IMR-90 (cell line): ENCODE measurements at places on chromosomes 1 and 21. TPM values are rescaled to one million over a fixed set of nuclear protein-coding genes. Genes with fewer than 3 reads are reported as not detected.

DNA sequence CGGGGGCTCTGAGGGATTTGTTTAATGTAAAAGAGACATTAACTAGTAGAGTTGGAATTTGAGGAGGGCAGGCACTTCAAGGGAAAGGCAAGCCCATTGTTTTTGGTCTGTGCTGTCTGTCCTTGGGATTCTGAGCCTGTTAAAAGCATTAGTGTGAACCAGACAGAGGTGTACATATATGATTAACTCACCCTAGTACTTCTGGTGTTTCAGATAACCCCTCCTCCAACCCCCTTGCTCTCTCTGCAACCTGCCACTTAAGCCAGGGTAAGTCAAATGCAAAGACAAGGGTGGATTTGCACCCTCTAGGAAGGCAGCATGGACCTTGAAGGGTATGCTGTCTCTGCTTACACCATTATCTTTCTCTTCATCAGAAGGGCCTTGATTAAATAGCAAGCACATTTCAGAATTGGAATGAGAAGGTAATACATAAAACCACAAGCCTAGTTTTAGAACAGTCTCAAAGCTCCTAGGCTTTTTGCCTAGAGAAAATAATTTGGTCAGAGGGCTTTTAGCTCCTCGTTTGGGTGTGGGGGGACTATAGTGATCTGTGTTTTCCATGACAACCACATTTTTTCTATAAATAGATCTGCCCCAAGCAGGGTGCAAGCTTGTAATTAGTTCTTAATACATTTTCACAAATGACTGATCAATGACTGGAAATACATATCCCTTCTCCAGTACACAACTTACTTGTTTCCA is 120.7 kb upstream of the SGIP1 start:
- DNase-seq, result no peak

The PBX1 gene
- 17.5 and 17.9 TPM in 2 replicates for total RNA-seq

DNA sequence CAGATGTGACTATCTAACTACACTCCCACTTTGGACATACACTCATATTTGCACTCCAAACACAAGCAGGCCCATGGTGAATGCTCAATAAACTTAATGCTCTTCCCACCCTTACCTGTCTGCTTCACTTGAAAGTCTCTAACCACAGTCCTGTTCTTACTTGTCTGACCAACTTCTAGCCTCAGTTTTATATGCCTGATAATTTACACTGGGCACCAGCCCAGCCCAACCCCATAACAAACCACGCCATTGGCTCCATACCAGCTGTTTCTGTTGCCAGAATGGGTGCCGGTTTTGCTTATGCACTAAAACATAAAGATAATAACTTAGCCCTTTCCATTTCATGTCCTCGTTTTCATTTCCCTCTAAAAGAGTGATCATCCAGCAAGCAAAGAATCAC is 395.4 kb downstream of the NTNG1 start:
- DNase-seq, result no peak

The ZNF669 gene
- total RNA-seq, result 10.8 and 14.2 TPM in 2 replicates
